ENCODE measurements at places on chromosomes 12 and 14.
A peak's percentile ranks its signal among the peaks of the same experiment; 100 is the strongest.

DNA sequence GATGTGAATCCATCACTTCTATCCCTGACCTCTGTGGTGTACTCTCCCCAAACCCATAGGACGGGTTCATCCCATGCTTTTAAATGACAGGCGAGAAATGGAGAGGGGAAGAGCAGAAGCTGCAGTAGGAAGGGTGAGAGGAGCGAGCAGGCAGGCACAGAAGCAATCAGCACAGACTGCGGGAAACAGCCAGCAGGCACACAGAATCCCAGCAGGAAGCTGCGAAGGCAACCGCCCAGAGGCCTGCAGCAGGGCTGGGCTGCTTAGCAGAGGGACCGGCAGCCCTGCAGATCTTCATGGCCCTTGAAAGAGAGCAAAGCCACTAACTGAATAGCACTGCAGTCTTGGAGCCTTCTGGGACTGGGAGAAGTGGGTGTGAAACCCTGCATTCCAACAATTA lies 287.0 kb upstream of the FKBP4 start:
- no peak for DNase-seq

- DNase-seq: peak; percentile 88
Measured at GRCh38 chr14:55448141-55448614, 7.8 kb upstream of the TBPL2 start.

DNA sequence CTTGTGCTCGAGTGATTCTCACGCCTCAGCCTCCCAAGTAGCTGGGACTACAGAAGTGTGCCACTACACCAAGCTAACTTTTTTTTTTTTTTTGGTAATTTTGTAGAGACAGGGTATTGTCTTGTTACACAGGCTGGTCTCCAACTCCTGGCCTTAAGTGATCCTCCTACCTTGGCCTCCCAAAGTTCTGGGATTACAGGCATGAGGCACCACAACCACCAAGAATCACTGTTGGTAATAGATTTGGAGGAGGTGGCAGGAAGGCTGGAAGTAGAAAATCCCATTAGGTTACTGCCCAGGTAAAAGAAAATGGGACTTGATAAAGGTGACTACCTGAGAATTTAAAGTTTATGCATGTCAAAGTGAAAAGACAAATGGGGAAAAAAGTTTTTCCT lies 1.4 kb upstream of the CDCA4 start:
- DNase-seq: no peak

- DNase-seq: no peak
Measured at GRCh38 chr14:103890821-103891666, 37.2 kb upstream of the TDRD9 start.

- no peak for DNase-seq
Measured at GRCh38 chr12:89494411-89495231, 30.0 kb downstream of the GALNT4 start.

DNA sequence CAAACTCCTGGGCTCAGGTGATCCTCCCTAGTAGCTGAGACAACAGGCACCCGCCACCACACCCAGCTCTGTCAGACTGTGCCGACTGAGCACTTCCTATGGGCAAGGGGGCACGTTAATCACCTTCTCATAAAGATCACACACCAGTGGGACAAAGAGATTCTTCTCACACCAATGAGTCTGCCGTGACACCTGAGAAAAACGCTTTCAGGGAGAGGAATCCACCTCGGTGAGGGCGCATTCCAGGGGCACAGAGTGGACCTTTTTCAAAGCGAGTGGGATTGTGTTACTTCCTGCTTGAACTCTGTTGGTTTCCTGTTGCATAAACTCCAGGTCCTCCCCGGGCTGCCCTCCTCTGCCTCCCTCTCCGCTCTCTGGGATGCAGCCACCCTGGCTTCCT lies 17.5 kb upstream of the SCARB1 start:
- DNase-seq: no peak

- no peak for DNase-seq
Measured at GRCh38 chr12:10540776-10541205, 35.1 kb downstream of the EIF2S3B start.

- no peak for DNase-seq
Measured at GRCh38 chr12:122981587-122982476, 1.4 kb downstream of the ARL6IP4 start.

Measured in T1000 (cell line).